Uterus (tissue), 4 donors: ENCODE measurements at places on chromosomes 7 and 10. TPM values are rescaled to one million over a fixed set of nuclear protein-coding genes. Genes with fewer than 3 reads are reported as not detected.

DNA sequence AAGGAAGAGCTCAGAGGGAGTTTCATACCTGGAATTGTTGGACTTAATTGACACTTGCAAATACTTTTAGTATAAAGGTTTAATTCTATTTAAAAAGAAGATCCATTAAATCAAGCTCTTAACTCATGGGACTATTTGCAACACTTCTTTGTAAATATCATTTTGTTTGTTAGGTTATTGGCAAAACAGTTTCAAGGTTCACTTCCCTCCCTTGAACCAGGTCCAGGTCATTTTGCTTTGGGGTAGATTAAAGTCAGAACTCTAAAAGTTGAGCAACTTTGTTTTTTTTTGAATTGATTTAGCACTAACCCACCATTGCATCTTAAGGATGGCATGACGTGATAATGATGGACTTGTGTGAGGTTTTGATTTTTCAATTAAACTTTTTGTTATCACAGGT, 45.9 kb downstream of the ZRANB1 start:
- DNase-seq, result no peak
- H3K4me3 ChIP-seq, result no peak overlapping the region
- no peak overlapping the region for H3K27ac ChIP-seq
- no peaks in the 10 kb centered on the region for H3K36me3 ChIP-seq
- H3K4me1 ChIP-seq, result no peaks in the 10 kb centered on the region
- H3K27me3 ChIP-seq, result no peaks in the 10 kb centered on the region

DNA sequence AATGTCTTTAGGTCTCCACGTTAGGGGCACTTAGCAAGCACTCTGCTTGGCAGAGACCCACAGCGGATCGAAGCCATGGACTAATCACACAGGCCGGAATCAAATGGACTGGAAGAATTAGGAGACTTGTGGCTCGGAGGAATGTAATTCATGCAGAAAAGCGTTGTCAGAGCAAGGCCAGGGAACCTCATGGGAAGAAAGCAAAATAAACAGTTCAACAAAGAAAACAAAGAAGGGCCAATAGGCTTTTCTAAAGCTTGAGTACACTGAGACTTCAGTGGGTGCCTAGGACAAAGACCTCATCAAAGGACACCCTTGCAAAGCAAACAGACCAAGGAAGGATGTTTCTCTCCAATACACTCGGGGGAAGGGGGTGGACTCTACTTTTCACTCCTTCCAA, 171.1 kb downstream of the GLI3 start:
- H3K36me3 ChIP-seq, result no peaks in the 10 kb centered on the region
- no peaks in the 10 kb centered on the region for H3K27me3 ChIP-seq
- no peak overlapping the region for H3K4me3 ChIP-seq
- DNase-seq, result no peak
- H3K4me1 ChIP-seq, result no peaks in the 10 kb centered on the region

- no peak for DNase-seq
- H3K4me3 ChIP-seq, result no peak overlapping the region
- no peaks in the 10 kb centered on the region for H3K36me3 ChIP-seq
- no peak overlapping the region for H3K27ac ChIP-seq
These were observed 86.3 kb upstream of the KCND2 start for GRCh38 chr7:120186688-120187087.

The C10orf67 gene
- not detected for total RNA-seq

The ITPRIP gene
- 19.0 TPM for total RNA-seq

GRCh38 chr7:30213637-30214036, 70.8 kb upstream of the ZNRF2 start:
- no peaks in the 10 kb centered on the region for H3K4me1 ChIP-seq
- H3K27ac ChIP-seq, result no peak overlapping the region
- no peak for DNase-seq
- no peaks in the 10 kb centered on the region for H3K36me3 ChIP-seq

- H3K4me3 ChIP-seq, result no peak overlapping the region
- H3K27ac ChIP-seq, result no peak overlapping the region
- no peaks in the 10 kb centered on the region for H3K4me1 ChIP-seq
- H3K27me3 ChIP-seq, result no peaks in the 10 kb centered on the region
These were observed 52.4 kb upstream of the ITGB1 start for GRCh38 chr10:33010132-33011037.

GRCh38 chr7:137418841-137419240, 75.3 kb upstream of the PTN start:
- H3K27me3 ChIP-seq, result no peaks in the 10 kb centered on the region
- no peaks in the 10 kb centered on the region for H3K4me1 ChIP-seq
- no peak overlapping the region for H3K4me3 ChIP-seq
- no peak overlapping the region for H3K27ac ChIP-seq
- no peak for DNase-seq

DNA sequence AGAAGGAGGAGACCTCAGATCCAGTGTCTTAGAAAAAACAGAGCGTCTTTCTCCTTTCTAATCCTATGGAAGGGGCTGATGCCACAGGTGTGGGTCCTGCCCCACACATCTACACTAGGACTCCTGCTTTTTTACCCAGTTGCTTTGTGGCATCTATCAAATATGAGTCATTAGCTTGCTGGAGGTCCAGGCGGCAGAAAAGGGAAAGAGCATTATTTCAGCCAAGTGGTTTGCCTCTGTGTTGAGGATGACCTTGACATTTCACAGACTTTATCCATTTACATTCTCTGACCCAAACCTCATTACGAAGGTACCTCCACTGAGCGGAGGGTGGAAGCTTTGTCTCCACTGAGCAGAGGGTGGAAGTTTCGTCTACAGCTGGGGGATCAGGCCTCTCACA, 308.4 kb upstream of the KLF6 start:
- H3K4me3 ChIP-seq, result no peak overlapping the region
- H3K27ac ChIP-seq, result no peak overlapping the region
- H3K27me3 ChIP-seq, result no peaks in the 10 kb centered on the region
- no peak for DNase-seq

DNA sequence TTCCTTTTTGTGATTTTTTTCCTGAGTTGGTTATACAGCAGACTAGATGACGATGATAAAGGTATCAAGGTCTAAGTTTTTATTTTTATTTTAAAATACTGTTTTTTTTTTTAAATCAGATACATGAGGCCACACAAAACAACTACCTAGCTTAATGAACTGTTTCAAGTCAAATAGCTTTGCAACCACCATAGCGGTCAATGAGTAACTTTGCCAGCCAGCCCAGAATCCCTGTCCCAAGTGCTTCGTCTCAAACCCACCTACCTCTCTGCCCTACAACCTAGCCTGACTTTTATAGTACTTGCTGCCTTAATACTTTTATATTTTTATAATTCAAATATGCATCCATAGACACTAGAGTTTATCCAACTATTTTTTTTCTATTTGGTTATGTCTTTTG, 676.5 kb downstream of the NRG3 start:
- no peak overlapping the region for H3K4me3 ChIP-seq
- DNase-seq, result no peak
- no peaks in the 10 kb centered on the region for H3K4me1 ChIP-seq
- no peaks in the 10 kb centered on the region for H3K36me3 ChIP-seq
- no peaks in the 10 kb centered on the region for H3K27me3 ChIP-seq
- H3K27ac ChIP-seq, result no peak overlapping the region

DNA sequence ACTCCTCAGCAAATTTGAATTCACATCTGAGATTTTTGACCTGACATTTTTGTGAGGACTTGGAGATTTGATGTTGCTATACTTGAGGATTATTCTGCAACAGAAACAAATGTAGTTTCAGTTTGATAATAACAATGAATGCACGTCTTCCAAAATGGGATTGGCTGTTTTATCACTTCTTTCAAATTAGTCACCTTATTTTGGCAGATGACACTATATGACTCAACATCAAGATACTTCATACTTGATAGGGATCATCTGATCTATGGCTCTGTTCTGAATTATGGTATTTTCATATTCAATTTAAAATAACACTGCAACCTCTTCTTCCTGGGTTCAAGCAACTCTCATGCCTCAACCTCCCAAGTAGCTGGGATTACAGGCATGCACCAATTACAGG, 24.2 kb downstream of the ARL5B start:
- no peaks in the 10 kb centered on the region for H3K27me3 ChIP-seq
- H3K4me1 ChIP-seq, result no peaks in the 10 kb centered on the region
- H3K36me3 ChIP-seq, result no peaks in the 10 kb centered on the region
- DNase-seq, result no peak
- no peak overlapping the region for H3K27ac ChIP-seq

DNA sequence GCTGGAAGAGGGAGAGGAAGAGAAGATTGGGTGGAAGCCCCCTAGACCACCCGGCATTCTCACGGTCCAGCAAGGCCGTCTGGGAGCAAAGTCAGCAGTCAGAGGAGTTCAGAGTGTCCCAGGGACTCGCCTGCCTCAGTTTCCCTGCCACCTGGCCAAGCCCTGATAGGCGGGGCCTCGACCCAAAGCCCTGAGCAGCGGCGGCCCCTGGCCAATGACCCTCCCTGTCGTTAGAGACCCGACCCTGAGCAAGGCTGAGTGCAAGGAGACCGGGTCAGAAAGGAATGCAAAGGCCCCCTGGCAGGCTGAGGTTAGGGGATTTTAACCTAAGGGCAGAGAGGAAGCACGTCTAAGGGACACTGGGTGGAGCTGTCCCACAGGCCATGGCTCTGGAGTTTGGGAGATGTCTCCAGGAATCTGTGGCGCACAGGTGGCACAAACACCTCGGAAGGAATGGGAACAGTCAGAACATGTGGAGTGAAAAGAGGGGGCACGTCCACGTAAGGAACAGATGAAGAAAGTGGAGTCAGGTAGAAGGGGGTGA, 196.8 kb upstream of the PDE1C start:
- no peaks in the 10 kb centered on the region for H3K27me3 ChIP-seq
- no peak overlapping the region for H3K4me3 ChIP-seq
- no peak for DNase-seq
- H3K27ac ChIP-seq, result no peak overlapping the region
- no peaks in the 10 kb centered on the region for H3K36me3 ChIP-seq

GRCh38 chr7:107063245-107064120, 19.0 kb downstream of the PRKAR2B start:
- no peak for DNase-seq
- H3K27me3 ChIP-seq, result no peaks in the 10 kb centered on the region
- peak overlapping the region; percentile 64 for H3K27ac ChIP-seq
- no peaks in the 10 kb centered on the region for H3K36me3 ChIP-seq
- H3K4me1 ChIP-seq, result no peaks in the 10 kb centered on the region

DNA sequence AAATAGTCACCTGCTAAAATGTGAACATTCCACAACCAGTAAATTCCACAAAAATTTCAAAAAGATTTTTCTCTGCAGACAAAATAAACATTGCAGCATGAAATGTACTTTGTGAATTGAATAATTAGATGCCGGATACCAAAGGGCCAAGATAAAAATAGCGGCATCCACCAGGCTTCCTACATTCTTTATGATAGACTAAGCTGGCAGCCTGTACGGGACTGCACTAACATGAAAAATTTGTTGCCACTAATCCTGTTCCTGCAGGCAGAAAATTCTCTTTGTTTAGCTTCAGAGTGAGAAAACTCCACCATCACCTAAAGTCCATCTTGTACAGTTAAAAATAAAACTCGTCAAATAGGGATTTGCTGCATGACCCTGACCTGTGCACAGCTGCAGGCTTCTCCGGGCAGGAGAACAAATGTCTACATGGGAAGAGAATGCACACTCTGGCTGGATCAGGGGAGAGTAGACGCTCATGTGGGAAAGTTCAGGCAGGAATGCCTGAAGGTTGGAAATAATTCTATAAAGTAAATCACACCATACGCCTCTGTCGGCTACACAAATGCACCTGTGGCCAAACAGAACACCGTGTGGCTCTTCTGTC, 15.6 kb upstream of the ADO start:
- no peaks in the 10 kb centered on the region for H3K36me3 ChIP-seq
- no peak overlapping the region for H3K4me3 ChIP-seq
- DNase-seq, result no peak
